ENCODE measurements at places on chromosomes 7 and 10. TPM values are rescaled to one million over a fixed set of nuclear protein-coding genes. Genes with fewer than 3 reads are reported as not detected.
A peak's percentile ranks its signal among the peaks of the same experiment; 100 is the strongest.

CYP3A4 gene
- total RNA-seq, result not detected

CPXM2 gene
- 48.5 TPM for total RNA-seq

EVX1 gene
- total RNA-seq, result not detected

GRCh38 chr7:128833148-128833945, 3.1 kb downstream of the FLNC start:
- H3K27ac ChIP-seq, result peak overlapping the region; percentile 95
- H3K27me3 ChIP-seq, result no peaks in the 10 kb centered on the region
- H3K36me3 ChIP-seq, result peaks cover 19% of the 10 kb centered on the region
- peaks cover 80% of the 10 kb centered on the region for H3K4me1 ChIP-seq

- peaks cover 54% of the 10 kb centered on the region for H3K4me1 ChIP-seq
- H3K27ac ChIP-seq, result peak overlapping the region; percentile 99
- peak; percentile 86 for DNase-seq
- peaks cover 46% of the 10 kb centered on the region for H3K36me3 ChIP-seq
Measured at GRCh38 chr7:99407872-99408378, 472 bp downstream of the PDAP1 start.

MMD2 gene
- total RNA-seq, result not detected

DNA sequence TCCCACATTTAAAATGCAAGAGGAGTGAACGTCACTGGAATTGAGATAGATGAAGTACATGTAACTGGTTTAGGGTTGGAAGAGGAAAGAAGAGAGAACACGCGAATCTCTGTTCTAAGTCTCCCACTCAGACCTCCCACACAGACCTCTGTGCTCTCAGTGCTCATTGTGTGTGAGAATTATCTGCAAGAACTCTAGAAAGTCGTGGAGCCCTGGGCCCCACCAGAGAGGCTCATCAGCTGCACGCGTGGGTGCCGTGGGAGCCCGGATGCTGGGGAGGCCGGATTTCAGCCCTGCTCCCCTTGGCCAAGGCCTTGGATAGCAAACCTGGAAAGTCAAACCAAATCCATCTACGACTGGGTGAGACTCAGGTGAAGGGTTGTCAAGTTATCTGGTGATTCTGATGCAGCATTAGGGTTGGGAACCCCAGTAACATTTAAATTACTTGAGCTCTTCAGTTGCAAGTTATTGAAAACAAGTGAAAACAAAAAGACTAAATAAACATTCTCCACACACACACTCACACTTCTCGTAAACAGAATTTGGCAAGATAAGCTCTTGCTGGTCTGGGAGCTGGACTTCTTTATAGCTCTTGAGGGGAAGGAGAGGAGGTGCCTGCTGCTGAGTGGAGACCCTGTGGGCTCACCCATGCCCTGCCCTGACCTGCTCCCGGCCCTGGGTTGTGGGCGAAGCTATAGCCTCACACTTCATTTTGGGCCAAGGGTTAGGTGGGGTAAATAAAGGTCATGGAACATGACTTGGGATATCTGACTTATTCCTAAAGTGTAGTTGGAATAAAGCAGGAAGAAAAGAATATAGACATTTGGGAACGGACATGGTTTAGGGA, 250.3 kb downstream of the ADARB2 start:
- no peaks in the 10 kb centered on the region for H3K36me3 ChIP-seq
- H3K27me3 ChIP-seq, result no peaks in the 10 kb centered on the region
- no peak overlapping the region for H3K4me3 ChIP-seq
- no peaks in the 10 kb centered on the region for H3K4me1 ChIP-seq

DNA sequence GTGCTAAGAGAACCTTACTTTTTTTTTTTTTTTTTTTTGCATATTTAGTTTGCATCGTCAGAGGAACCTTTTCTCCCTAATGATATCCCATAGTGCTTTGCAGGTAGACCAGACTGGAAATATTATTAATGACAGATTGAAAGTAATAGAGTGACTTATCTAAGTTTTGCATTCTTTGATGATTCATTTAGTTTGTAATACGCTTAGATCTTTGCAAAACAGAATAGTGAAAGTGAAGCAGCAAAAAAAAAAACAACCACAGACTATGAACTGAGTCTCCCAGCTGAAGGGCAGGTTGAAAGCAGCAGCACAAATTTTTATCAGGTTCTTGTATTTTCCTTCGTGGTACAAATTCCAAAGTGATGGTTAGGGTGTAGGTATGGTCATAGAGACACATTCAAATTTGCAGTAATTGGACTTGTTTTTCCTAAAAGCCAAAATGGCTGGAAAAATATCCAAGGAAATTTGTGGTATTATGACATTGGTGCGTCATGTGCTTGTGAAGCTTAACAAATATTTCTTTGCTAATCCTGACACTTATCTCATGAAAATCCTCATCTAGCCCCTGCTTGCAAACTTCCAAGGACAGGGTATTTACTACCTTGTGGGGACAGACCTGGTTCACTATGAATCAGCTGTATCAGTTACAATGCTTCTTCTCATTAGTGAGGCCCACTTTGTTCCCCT, 81.8 kb upstream of the CREB5 start:
- no peaks in the 10 kb centered on the region for H3K4me1 ChIP-seq
- no peak overlapping the region for H3K4me3 ChIP-seq
- H3K27me3 ChIP-seq, result no peaks in the 10 kb centered on the region
- DNase-seq, result no peak
- no peaks in the 10 kb centered on the region for H3K36me3 ChIP-seq

CYP2C8 gene
- total RNA-seq, result 0.54 TPM

GRCh38 chr7:22782616-22783232, 39.9 kb downstream of the TOMM7 start:
- H3K4me1 ChIP-seq, result no peaks in the 10 kb centered on the region
- H3K27me3 ChIP-seq, result no peaks in the 10 kb centered on the region
- DNase-seq, result peak; percentile 77
- H3K4me3 ChIP-seq, result no peak overlapping the region
- no peak overlapping the region for H3K27ac ChIP-seq
- H3K36me3 ChIP-seq, result no peaks in the 10 kb centered on the region

SPDYE9 gene
- total RNA-seq, result not detected

AGBL3 gene
- total RNA-seq, result 1.1 TPM

DNA sequence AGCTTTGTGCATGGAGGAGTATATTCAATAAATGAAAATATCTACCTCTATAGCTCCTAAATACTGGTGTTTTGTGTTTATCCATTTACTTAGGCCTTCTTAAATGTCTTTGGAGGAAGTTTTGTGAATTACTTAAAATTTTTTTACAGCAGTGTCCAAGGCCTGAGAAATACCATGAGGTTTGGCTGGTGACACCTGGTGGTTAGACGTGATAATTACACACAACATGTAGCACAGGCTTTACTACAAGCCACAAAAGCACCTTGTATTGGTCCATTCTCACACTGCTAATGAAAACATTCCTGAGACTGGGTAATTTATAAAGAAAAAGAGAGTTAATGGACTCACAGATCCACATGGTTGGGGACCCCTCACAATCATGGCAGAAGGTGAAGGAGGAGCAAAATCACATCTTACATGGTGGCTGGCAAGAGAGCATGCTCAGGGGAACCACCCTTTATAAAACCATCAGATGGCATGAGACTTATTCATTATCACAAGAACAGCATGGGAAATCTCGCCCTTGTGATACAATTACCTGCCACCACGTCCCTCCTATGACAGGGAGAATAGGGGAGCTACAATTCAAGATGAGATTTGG, 20.6 kb downstream of the HYAL4 start:
- no peaks in the 10 kb centered on the region for H3K36me3 ChIP-seq
- H3K4me3 ChIP-seq, result no peak overlapping the region
- H3K27me3 ChIP-seq, result no peaks in the 10 kb centered on the region
- no peak for DNase-seq
- H3K4me1 ChIP-seq, result no peaks in the 10 kb centered on the region
- no peak overlapping the region for H3K27ac ChIP-seq

SLIT1 gene
- 0.68 TPM for total RNA-seq

- no peak overlapping the region for H3K27ac ChIP-seq
- DNase-seq, result no peak
- H3K4me3 ChIP-seq, result no peak overlapping the region
- H3K36me3 ChIP-seq, result no peaks in the 10 kb centered on the region
- peaks cover 5% of the 10 kb centered on the region for H3K4me1 ChIP-seq
Measured at GRCh38 chr10:32142646-32143045, 86.4 kb upstream of the KIF5B start.

- no peaks in the 10 kb centered on the region for H3K27me3 ChIP-seq
- H3K36me3 ChIP-seq, result no peaks in the 10 kb centered on the region
- no peaks in the 10 kb centered on the region for H3K4me1 ChIP-seq
- H3K27ac ChIP-seq, result no peak overlapping the region
- H3K4me3 ChIP-seq, result no peak overlapping the region
Measured at GRCh38 chr7:22292531-22292930, 64.4 kb downstream of the RAPGEF5 start.

DNA sequence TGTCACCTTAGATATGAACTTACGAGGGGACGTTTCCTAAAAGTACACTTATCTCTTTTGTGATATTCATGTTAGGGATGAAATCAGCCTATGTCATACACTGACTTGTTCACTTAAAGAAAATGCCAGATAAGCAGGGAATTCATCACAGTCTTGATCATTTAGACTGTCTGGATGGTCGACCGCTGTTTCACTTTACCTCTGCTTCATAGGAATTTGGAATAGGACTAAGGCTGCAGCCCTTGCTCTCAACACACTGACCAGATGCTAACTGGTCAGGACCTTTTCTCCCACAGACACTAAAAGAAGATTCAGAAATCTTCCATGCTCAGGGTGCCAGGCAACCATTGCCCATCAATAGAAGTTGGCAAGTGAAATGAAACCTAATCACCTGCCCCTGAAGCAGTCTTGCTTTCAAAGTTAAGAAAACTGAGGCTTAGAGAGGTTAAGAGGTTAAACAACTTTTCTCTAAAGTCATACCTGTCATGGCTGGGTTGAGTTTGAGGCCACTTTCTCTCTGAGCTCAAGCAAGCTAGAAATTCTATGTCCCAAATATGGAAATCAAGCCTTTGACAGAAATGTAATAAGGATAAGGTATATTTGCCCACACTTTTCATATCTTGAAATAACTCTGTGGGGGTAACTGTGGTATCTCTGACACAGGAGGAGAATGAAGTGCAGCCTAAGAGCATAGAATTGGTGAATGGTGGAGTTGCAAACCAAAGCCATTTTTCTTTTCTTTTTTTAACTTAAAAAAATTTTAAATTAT, 77.1 kb downstream of the MAP3K8 start:
- no peak overlapping the region for H3K4me3 ChIP-seq
- DNase-seq, result no peak
- peaks cover 13% of the 10 kb centered on the region for H3K4me1 ChIP-seq
- no peaks in the 10 kb centered on the region for H3K27me3 ChIP-seq

GRCh38 chr10:9296190-9296589, 1241.7 kb downstream of the GATA3 start:
- no peak overlapping the region for H3K4me3 ChIP-seq
- H3K27me3 ChIP-seq, result no peaks in the 10 kb centered on the region
- H3K27ac ChIP-seq, result no peak overlapping the region
- H3K4me1 ChIP-seq, result no peaks in the 10 kb centered on the region
- no peaks in the 10 kb centered on the region for H3K36me3 ChIP-seq
- no peak for DNase-seq

DNA sequence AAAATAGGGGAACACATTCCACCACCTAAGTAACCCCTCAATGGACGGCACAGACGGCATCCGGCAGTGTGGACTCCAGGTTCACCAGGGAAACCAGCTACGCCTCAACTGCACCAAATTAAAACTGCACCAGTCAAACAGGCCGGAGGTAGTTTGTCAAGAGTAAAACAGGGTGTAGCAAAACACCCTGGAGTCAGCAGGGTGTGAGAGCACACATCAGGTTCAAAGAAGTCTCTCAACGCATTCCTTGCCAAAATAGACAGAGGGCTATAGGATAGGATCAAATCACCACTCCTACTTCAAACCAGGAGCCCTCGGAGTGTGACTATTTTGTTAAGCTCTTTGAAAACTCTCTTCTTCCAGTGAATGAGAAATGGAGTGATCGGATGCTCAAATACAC, 135.9 kb downstream of the PARD3 start:
- no peak overlapping the region for H3K4me3 ChIP-seq
- DNase-seq, result no peak
- no peaks in the 10 kb centered on the region for H3K27me3 ChIP-seq
- H3K4me1 ChIP-seq, result no peaks in the 10 kb centered on the region
- no peaks in the 10 kb centered on the region for H3K36me3 ChIP-seq

DNA sequence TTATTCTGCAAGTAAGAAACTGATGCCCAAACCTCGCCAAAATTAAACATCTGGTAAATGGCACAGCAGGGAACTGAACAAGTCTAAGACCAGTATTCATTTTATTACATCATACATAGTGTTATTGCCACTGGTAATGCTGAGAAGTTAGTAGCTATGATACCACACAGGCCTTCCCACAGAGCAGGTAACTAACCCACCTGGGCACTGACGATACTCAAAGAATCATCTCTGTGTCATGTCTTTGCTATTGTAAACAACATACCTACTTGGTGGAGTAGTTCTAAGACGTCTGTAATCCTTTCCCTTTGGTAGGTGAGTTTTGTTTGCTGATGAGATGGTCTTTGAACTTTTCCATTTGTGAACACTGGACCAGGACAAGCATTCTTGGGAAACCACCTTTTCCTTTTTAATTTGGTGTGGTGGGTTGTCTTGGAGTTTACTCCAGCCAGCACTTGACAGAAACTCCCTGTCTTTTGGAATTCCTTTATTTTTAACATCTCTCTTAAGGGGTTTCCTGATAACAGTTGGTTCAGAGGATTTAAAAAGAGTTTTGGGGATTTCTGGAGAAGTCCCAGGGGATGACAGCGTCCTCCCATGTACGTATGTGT, 40.9 kb downstream of the PDSS1 start:
- H3K4me1 ChIP-seq, result no peaks in the 10 kb centered on the region
- no peaks in the 10 kb centered on the region for H3K27me3 ChIP-seq
- H3K36me3 ChIP-seq, result peaks cover 27% of the 10 kb centered on the region
- H3K27ac ChIP-seq, result no peak overlapping the region

GRCh38 chr10:103917302-103918052, 507 bp downstream of the STN1 start:
- peak; percentile 81 for DNase-seq
- H3K27me3 ChIP-seq, result no peaks in the 10 kb centered on the region
- H3K4me3 ChIP-seq, result peak overlapping the region; percentile 46
- H3K27ac ChIP-seq, result peak overlapping the region; percentile 91
- H3K36me3 ChIP-seq, result no peaks in the 10 kb centered on the region
- H3K4me1 ChIP-seq, result peaks cover 24% of the 10 kb centered on the region

GRCh38 chr7:96708872-96709271, 774 bp downstream of the SEM1 start:
- H3K4me3 ChIP-seq, result peak overlapping the region; percentile 73
- no peaks in the 10 kb centered on the region for H3K27me3 ChIP-seq
- H3K4me1 ChIP-seq, result no peaks in the 10 kb centered on the region
- peak overlapping the region; percentile 85 for H3K27ac ChIP-seq
- no peaks in the 10 kb centered on the region for H3K36me3 ChIP-seq

CAV2 gene
- 89.7 TPM for total RNA-seq

GRCh38 chr7:130299866-130300265, 6.9 kb downstream of the CPA4 start:
- no peaks in the 10 kb centered on the region for H3K27me3 ChIP-seq
- no peak for DNase-seq
- H3K36me3 ChIP-seq, result no peaks in the 10 kb centered on the region
- no peak overlapping the region for H3K27ac ChIP-seq

FLNC gene
- total RNA-seq, result 95.3 TPM

TMEM236 gene
- total RNA-seq, result 0.28 TPM

All from sigmoid colon (tissue), 7 donors.